ENCODE measurements at places on chromosomes 2 and 18.

DNA sequence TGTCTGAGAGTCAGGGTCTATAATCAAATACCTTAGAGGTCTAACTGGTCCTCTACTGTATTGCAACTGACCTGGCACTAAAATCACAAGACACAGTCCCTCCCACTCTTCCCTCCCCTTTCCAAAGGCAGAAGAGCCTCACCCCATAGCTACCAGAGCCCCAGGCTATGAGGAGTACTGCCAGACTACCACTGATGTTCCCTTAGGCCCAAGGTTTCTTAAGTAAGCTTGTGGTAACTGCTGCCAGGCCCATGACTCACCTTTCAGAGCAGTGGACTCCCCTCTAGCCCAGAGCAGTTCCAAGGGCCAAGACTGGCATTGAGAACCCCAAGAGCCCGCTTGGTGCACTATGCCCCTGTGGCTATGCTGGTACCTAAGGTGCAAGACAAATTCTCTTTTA lies 1193.4 kb downstream of the DSC3 start:
- no peak for DNase-seq

- DNase-seq: no peak
Measured at GRCh38 chr2:168515502-168515901, 59.4 kb downstream of the CERS6 start.

DNA sequence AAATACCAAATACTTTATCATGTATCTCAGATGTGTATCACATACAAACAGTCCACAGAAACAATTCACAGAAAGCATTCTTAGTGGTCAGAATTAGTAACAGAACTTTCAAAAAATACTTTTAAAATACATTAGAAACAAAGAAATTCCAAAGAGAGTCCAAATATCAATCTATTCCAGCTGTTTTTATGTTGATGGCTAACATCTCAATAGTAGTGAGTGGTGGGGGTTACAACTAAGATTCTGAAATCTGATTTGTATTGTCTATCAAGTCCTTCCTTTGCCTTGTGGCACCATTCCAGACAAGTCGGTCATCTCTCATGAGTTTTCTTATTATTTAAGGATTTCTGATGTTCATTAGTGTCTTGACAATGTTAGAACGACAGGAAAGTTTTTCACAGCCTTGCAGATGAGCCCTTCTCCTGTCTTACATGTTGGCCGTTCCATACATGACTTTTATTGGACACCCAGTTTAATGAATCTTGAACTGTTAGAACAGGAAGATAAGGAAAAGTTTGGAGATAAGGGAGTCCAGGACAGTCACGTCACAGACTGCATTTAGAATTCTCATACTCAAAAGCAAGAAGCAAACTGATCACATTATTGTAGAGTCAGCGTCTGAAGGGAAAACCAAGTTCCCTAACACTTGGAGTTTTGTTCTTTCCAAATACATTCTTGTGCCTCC lies 410.3 kb downstream of the PID1 start:
- DNase-seq: no peak

DNA sequence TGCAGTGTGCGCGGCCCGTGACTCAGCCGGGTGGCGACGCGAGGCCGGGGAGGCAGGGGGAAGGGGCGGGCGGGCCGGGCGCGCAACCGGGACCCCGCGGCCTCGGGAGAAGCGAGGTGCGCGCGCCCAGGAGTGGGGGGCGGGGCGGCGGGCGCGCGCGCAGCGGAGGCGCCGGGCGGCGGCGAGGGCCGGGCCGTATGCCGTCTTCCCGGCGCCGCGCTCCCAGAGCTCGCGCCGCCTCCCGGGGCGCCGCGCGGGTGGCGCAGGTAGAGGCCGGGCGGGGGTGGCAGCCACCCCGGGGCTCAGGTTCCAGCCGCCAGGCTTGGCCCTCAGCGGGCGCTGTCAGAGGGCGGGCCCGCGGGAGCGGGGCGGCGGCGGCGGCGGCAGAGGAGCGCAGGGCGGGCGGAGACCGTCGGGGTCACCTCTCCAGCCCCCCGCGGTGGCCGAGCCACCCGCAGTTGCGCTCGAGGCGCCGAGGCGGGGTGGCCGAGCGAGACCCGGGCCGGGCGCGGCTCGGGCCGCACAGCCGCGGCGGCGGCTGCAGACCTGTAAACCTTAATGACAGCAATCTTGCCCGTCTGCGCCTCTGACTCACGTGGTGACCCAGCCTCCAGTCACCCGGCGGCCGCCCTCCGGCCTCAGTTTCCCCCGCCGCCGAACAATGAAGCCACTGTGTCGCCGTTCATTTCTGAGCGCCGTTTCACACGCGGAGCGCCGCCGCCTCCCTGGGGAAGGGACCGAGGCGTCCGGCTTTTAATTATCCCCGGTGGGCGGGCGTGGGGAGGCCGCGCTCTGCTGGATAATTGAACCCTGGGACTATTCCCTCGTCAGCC lies 25.3 kb upstream of the SMAD7 start:
- DNase-seq: peak; percentile 48

- no peak for DNase-seq
Measured at GRCh38 chr2:191638079-191638801, 39.7 kb upstream of the NABP1 start.

DNA sequence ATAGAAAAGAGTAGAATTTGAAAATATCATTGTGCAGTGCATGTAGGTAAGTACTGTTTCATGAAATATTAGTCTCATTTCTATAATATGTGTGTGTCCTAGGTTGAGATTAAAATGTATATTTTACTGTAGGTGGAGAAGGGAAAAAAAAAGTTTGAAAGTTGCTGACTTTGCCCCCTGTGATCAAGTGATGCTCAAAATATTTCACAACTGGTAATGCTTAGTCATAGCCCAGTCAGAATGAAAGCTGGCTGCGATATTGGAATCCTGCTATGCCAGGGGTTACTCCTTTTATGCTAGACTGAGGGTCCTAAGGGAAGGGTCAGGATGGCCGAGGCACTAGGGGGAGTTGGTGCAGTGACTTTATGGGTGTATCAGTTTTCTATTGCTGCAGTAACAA lies 19.5 kb upstream of the CFAP36 start:
- no peak for DNase-seq

GRCh38 chr2:205815673-205816072 lies 133.4 kb downstream of the NRP2 start:
- DNase-seq: peak; percentile 91

DNA sequence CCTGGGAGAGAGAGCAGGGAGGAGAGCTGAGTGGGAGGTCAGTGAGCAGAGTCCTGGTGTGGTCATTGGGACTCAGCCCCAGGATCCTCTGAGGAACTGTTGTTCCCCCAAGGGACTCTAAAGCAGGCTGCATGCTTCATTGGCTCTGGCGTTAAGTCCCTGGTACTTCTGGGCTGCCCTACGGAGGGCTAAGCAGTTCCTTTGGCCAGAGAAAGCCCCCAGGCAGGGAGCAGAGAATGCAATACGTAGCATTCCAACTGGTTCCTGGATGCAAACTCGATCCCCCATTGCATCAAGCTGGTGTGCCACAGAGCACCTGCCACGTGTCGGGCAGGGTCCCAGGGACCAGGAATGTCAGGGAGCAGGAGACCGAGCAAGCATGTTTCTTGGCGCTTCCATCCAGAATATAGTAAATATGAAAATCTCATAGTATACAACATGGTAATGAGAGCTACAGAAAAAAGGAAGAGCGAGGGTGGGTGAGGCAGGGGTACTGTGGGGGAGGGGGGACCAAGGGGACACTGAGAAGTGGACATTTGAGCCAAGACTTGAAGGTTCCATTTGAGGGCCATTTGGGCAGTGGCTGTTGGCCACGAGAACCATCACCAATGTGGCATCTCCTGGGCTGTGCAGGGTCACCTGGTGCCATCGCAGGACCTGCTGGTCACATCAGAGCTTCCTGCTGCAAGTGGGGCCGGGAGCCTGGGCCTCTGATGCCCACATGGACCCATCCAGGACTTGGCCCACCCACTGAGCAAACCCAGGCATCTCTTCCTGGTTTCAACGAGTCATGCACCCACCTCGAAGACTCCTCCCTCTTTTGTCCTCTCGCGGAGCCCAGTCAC lies 160.4 kb downstream of the ASB1 start:
- DNase-seq: no peak

GRCh38 chr18:76488190-76488589 lies 6.9 kb downstream of the ZNF516 start:
- DNase-seq: no peak

- no peak for DNase-seq
Measured at GRCh38 chr18:46098616-46098933, 479 bp upstream of the ATP5F1A start.

- DNase-seq: no peak
Measured at GRCh38 chr2:172972005-172972619, 103.5 kb upstream of the MAP3K20 start.

- no peak for DNase-seq
Measured at GRCh38 chr2:54595161-54595803, 128.2 kb upstream of the EML6 start.

DNA sequence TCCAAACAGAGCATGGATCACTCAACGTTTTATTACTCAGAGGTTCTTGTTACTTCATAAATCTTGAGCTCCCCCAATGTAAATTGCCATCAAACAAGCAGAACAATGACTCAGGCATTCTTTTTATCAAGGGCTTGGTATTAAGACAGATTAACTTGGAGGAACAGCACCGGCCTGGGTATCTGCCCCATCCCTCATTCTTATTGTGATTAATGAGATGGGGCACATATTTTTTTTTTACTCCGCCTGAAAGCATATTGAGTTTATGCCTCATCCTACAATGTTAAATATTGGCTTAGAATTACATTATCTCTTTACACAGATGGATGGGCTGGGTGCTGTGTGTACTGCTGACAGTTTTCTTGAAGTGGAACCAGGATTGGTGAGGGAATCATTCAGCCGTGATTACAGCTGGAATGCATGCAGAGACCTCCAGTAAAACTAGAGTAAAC lies 387.3 kb downstream of the CLIP4 start:
- DNase-seq: no peak
